NCI-H524 (cell line): ENCODE measurements at places on chromosomes 5 and 9.

DNA sequence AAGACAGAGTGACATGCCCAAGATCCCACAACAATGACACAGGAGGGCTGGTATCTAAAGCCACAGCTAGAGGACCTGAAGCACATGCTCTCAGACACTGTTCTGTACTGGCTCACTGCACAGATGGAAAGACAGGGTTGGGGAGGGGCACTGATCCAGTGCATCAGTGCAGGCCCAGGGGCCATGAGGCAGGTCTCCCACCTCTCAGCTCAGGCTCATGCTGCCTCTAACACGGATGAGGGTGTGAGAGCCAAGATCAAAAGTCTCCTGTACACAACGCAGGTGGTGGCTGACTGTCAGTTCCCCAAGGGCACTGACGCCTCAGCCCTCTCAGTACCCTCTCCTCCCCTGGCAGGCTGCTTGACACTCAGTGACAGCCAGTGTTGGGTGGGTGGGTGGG is 10.9 kb downstream of the RAPGEF1 start:
- DNase-seq = peak; percentile 75

- no peak for DNase-seq
Observed at GRCh38 chr5:40831346-40832210, 3.4 kb downstream of the RPL37 start.

- no peak for DNase-seq
Observed at GRCh38 chr9:128781187-128782070, 5.6 kb upstream of the TBC1D13 start.

DNA sequence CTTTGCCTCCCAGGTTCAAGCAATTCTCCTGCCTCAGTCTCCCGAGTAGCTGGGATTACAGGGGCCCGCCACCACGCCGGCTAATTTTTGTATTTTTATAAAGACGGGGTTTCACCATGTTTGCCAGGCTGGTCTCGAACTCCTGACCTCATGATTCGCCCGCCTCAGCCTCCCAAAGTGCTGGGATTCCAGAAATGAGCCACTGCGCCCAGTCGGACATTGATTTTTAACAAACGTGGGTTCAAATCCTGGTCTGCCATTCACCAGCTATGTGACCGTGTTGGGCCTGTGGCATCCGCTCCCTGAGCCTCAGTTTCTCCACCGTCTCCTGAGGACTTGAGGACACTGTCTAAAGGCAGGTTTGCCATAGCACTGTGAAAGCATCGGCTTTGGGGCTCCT is 41.8 kb upstream of the NEK6 start:
- DNase-seq = no peak

DNA sequence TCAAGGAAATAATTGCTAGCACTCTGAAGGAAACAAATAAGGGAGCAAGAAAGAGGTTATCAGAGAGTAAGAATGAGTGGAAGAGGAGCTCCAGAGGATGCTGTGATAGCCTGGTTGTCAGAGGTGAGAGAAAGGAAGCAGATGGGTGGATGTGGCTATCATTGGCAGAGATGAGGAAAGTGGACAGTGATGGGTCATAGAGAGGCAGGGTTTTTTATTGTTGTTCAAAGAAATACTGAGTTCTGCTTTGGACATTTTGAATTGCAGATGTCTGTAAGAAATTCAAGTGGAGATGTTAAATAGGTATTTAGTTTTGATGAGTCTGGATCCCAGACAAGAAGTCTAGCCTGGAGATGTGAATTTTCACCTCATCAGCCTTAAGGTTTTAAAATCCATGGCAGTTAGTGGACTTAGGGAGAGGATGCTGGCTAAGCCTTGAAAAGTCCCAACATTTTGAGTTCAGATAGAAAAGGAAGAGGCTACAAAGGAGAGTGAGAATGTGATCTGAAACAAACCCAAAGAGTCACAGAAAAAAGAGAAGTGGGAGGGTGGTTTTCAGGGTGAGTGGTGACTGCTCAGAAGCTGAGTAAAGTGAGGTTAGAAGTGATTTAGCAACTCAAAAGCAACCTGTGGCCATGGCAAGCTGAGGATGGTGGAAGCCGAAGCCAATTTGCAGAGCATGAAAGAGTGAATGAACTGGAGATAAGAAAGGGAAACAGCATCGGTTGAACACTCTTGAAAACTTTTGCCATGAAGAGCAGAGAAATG is 50.4 kb downstream of the PPIC start:
- no peak for DNase-seq

- DNase-seq = no peak
Observed at GRCh38 chr9:130409246-130409645, 35.5 kb upstream of the ASS1 start.

DNA sequence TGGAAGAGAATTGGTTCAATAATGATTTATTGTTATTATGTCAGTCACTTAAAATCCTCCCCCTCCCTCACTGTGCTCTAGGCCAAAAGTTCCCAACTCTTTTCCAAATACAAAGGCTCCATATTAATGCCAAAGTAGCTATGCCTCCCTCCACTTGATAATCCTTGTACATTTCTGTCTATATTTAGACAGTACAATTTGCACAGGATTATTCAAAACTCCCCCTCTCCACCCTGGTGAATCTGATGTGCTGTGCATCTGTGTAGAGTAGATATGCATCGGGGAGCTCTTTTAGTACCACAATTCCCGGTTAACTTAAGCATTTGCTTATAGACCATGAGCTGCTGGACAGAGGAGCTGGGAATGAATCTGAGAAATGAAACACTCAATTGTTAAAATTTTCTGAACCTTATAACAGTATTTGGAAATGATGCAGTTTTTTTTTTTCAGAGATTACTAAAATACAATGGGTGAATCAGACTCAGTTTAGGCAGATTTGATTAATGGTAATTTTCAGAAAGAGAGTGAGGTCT is 27.6 kb downstream of the GLRA1 start:
- peak; percentile 36 for DNase-seq

- DNase-seq = no peak
Observed at GRCh38 chr5:114648940-114649339, 287.1 kb downstream of the KCNN2 start.

- DNase-seq = no peak
Observed at GRCh38 chr5:90161414-90161813, 248.1 kb downstream of the CETN3 start.
